Urinary bladder (tissue), 4 donors: ENCODE measurements at places on chromosomes 5 and 9. TPM values are rescaled to one million over a fixed set of nuclear protein-coding genes. Genes with fewer than 3 reads are reported as not detected.

PCDHB4 gene
- 3.8 TPM for total RNA-seq

SLC6A7 gene
- not detected for total RNA-seq

CDH6 gene
- 18.9 TPM for total RNA-seq

DNA sequence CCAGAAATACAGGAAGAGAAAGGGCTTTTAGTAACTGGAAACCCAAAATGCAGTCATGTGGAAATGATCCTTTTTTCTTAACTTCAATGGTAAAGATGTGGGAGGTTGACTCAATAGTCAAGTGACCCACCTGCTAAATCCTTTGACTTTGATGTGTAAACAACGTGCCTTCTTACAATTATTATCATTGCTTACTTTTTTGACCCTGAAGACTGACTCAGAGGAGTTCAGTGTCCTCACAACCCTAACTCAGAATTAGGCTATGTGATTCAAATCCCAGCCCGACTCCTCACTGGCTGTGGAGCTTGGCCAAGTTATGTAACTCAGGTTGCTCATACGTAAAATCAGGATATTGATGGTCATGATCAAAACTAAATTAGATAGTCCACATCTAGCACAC is 27.9 kb downstream of the ANXA1 start:
- DNase-seq, result no peak

- no peak for DNase-seq
These were observed 8.0 kb downstream of the PDCD1LG2 start for GRCh38 chr9:5518171-5518936.

GRCh38 chr5:132788990-132789886 is 12.2 kb upstream of the SEPTIN8 start:
- DNase-seq, result no peak

GRCh38 chr5:76745670-76746069 is 29.7 kb downstream of the F2R start:
- no peak for DNase-seq

- DNase-seq, result no peak
These were observed 150.7 kb upstream of the RASA1 start for GRCh38 chr5:87116825-87117512.

DNA sequence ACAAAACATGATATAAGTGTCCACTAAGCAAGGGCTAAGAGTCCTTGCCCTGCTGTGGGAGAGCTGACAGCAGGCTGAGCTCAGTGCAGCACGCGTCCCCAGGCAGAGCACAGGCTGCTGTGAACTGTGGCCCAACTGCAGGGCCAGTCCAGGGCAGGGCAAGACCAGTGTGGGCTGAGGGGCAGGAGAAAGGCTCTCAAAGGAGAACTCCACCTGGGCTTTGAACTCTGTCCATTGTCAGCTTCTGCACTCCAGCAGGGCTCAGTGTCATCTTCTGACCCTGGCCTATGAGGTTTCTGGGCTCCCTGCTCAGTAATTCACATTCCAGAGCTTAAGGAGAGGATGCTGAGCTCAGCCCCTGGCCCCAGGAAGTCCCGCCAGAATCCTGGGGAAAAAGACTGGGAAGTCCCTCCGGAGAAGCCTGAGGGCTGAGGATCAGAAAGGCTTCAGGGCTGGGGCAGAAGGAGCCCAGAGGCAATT is 37.4 kb downstream of the LHFPL2 start:
- no peak for DNase-seq

GRCh38 chr5:45410304-45410995 is 285.7 kb downstream of the HCN1 start:
- DNase-seq, result no peak

DNA sequence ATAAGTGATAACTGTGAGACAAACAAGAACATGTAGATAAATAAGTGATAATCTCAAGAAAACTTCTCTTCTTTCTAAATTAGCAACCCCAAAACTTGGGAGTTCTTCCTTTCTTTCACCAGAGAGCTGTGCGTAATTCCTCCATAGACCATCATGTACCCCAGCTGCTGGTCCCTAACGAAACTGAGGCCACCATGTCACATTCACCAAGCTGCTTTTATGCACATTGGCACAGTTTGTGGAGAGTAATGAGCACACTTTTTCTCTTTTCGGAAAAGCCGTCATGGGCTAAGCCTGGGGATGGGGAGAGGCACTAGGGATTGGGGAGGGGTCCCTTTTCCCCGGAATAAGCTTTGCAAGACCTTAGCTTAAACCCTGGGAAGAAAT is 561.4 kb downstream of the BNC2 start:
- DNase-seq, result no peak
